Spleen (tissue), 13 donors: ENCODE measurements at places on chromosomes 4 and X.
A peak's percentile ranks its signal among the peaks of the same experiment; 100 is the strongest.

GRCh38 chr4:1105662-1106061, 7.7 kb downstream of the RNF212 start:
- no peak for DNase-seq

DNA sequence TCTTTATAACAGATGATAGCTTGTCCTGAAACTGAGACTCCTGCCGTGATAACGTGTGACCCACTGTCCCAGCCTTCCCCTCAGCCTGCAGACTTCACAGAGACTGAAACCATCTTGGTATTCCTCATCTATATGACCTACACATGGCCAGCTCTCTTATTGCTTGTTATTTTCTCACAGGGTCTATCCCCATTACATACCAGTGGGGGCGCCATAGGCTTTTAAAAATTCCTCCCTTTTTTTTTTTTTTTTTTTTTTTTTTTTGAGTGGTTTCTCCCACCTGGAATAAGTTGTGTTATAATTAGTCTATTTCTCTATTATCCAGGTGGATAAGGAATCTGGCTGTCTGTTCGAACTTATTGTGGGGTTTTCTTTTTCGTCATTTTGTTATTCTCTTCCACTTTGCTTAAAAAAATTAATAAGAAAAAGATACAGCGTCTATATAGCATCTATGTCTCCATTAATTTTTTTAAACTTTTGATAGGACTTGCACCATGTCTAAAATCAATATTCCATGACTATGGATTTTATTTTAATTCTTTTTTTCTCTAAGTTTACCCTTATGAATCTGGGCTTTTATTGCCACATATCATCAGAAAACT, 47.2 kb downstream of the GYG2 start:
- no peak for DNase-seq

DNA sequence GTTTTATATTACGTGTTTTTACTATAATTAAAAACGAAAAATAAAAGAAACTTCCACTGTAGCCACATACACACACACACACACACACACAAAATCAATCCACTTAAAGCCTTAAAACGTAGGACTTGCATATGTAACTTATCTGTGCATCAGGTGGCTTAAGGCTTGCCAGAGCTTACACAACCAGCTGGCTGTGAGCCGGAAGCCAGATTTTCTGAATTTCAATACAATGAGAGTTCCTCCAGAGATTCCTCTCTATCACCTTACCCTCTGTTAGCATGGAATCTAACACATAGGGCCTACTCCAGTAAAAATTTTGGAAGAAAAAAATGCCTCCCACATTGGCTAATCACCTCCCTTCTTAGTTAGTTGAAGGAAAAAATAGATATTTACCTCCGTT, 27.9 kb upstream of the SLITRK4 start:
- no peak for DNase-seq

DNA sequence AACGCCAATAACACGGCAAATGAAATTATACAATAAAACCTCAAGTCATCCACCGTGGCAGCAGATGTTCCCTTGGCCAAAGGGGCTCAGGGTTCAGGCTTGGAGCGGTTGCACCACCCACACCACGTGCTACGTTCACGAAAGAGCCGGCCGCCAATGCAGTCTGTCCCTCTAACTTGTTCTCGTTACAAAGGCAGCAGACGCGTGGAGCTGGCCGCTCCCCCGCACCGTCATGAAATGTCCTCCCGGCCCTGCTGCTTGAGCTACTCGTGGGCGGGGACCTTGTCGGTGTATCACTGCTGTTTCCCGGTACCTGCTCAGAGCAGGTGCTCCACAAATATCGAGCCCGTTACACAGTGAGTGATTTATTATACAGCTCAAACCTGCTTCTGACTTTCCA, 36.4 kb upstream of the MAN2B2 start:
- DNase-seq = no peak

- DNase-seq = no peak
These were observed 37.3 kb downstream of the AGA start for GRCh38 chr4:177404986-177405385.

DNA sequence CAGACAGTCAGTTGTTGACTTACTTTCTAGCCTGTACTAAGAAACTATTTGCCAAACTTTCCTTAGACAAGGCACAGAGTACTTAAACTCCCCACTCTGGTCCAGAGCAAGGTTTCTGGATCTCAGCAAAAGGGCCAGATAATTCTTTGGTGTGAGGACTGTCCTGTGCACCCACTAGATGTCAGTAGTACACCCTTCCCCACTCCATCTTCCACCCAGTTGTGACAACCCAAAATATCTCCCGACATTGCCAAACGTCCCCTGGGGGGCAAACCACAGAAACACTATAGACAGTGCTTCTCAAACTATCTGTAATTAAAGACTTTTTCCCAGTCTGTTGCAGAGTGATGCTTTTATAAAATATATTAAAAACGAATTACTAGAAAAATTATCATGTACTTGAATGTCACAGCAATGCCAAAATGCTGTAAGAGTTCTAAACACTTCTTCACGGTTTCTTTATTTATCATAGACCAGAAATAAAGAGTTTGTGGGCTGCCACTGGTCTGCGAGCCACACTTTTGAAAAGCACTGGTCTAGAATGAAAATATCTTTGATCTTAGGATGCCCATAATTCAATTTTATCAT, 203.5 kb downstream of the PRDM5 start:
- no peak for DNase-seq

GRCh38 chrX:1411326-1411725, 19.4 kb upstream of the SLC25A6 start:
- DNase-seq = peak; percentile 61

DNA sequence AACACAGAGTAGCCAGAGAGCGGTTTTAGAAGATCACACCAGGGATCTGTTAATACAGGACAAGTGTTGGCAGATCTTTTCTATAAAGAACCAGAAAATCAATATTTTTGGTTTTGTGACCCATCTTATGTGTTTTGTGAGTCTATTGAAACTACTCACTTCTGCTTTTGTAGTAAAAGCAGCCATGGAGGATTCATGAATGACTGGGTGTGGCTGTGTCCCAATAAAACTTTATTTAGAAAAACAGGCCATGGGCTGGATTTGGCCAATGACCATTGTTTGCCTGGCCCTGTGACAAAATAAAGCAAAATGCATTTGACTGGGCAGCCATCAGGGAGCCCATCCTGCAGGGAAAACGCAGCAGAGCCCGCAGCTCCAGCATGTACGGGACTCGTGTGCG, 99.9 kb upstream of the ADRA2C start:
- no peak for DNase-seq

GRCh38 chrX:106397788-106398538, 213.8 kb upstream of the RADX start:
- DNase-seq = no peak

GRCh38 chrX:38754102-38754790, 47.0 kb upstream of the MID1IP1 start:
- no peak for DNase-seq

- peak; percentile 86 for DNase-seq
These were observed 64.4 kb downstream of the SHROOM3 start for GRCh38 chr4:76499461-76499860.

GRCh38 chrX:125742811-125743210, 423.1 kb downstream of the TEX13C start:
- DNase-seq = no peak

DNA sequence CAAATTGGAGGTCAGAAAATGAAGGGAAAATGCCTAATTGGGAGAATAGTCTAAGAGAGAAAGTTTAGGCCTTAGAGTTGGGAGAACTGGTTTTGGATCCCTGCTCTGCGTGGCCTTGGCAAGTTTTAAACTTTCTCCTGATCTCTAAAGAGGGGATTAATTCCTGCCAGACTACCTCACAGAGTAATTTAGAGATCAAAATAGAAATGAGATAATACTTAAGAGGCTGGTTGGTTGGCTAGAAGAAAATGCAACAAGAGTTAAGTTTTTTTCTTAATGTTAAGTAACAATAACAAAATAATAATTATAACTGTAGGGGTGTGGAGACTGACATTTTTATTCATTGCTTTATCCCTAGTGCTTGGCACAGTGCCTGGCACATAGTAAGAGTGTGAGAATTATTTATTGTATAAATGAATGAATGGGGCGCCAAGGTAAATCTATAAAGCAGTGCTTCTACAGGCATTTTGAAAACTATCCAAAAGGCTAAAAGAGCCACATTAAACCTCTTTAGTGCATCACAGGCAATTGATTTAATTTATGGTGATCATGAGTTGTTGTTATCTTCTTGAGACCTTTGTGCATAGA, 160.5 kb downstream of the RASL11B start:
- no peak for DNase-seq

DNA sequence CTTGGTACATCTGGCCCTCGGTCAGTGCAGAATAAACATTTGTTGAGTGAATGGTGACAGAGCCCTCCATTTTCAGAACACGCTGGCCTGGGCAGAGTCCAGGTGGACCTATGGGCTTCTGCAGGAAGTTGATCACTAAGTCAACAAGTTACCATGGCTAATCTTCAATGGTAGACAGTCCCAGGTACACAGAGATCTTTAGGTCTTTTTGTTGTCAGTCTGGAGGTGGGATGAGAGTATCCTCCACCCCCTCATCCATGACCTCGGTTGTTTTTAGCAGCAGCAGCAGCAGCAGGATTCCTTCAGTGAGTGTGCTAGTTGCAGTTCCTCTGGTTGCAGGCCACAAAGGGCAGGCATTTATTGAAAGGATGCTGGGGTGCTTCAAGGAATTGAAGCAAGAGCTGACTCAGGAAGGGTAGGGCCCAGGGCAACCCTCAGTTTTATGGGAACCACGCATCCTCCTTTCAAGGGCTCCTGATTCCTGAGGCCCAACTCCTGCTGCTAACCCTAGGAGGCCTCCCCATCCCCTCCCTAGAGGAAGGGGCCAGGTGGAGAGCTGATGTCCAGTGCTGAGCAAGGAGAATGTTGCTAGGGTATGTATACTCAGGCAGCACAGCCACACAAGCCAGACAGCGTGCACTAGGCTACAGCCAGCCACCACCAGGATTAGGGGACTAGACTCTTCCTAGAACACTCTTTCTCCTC, 1.7 kb upstream of the USP27X start:
- DNase-seq = no peak
